ENCODE measurements at places on chromosomes 3 and 15.
A peak's percentile ranks its signal among the peaks of the same experiment; 100 is the strongest.

- DNase-seq = no peak
Measured at GRCh38 chr3:24622138-24622537, 127.5 kb upstream of the THRB start.

GRCh38 chr3:13263770-13264467 is 156.2 kb downstream of the NUP210 start:
- no peak for DNase-seq

DNA sequence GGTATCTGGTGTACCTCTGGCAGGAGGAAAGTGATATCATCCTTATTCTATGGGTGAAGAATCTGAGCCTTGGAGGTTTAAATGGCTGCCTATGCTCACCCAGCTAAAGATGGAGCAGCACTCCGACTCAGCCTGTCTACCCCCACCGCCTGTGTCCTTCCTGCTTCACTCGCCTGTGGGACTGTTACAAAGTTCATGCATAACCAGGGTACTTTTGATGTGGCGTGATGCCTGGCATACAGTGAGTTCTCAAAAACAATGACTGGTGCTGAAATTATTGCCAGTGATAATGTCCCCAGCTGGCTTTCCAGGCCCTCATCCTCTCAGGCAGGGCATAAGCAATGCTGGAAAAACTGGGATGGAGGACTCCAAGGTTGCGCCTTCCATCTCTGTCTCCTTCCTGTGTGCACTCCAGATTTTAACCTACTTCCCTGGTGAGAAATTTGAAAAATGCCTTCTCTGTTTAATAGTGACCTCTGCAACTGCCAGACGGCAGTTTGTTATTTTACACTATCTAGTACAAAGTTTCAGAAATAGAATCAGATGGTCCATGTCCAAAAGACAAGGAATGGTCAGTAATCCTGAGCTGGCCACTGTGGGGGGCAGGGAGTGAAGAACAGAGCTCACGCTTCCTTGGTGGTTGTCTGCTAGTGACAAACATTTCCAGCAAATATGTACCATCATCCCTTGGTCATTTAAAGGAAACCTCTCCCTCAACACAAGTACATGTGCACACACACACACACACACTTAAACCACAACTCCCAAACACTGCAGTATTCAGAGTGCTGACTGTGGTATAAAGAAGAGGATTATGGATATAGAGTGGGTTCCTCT is 86.5 kb upstream of the NMNAT3 start:
- no peak for DNase-seq

DNA sequence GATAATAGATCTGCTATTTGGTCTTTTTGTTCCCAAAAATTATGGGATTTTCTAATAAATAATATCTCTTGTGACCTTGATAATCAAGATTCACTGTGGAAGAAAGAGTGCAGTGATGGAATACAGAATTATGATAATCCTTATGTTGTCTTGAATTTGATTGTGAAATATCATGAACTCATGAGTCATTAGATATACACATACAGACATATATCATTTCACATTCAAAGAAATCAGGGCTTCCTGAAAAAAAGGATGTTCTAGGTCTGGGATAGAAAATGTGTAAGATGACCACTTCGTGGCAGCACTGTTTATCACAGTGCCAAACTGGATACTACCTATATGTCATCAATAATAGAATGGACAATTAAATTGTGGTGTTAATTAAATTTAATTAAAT is 97.7 kb downstream of the DPH6 start:
- DNase-seq = no peak

DNA sequence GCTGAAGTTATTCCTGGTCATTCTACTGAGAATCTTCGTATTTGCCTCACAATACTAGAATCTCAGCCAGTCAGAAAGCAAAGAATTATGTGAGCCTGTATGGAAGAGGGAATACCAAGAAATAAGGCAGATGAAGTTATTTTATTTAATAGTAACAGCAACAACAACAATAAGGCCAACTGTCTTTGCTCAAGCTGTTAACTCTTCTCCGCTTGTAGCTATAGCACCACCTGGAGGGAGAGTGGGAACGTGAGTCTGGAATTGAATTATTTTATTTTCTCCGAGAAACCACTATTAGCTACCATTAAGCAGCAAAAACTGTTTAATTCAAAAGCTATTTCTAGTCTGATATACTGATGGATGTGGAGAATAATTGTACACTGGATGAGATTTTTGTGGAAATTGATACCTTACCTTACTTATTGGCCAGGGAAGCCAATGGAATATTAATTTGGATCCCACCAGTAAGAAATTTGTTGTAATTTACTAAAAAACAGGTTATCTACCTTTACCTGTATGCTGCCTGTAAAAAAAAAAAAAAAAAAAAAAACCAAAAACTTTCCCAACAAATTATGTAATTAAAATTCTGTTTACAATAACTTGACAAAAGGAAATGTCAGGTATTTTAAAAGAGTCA is 50.1 kb downstream of the CALML4 start:
- peak; percentile 21 for DNase-seq

GRCh38 chr3:154872074-154872473 is 208.0 kb upstream of the MME start:
- no peak for DNase-seq

DNA sequence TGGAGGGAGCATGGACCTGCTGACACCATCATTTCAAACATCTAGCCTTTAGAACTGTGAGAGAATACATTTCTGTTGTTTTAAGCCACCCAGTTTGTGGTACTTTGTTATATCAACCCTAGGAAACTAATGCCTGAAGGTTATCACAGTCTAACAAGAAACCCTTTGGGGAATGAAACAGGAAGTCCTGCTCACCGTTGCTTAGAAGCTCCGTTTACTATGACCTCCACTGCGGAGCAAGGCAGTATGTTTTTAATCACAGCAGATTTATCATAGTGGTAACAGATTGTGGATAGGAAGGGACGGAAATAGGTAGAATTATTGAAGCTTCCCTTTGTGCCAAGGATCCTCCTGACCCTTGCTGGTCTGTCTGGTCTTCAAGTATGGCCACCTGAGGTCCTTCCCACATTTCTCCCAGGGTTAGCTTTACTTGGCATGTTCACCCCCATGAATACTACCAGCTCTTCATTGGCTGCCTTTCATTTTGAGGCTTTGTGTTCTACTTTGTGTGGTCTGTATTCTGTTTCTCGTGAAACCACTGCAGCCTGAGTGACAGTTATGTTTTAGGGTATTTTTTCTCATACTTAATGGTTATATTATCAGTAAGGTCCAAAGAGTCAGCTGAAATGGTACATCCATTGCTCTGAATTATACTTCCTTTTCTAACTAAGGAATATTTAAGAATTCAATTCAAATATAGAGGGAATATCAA is 201.6 kb downstream of the CHST2 start:
- no peak for DNase-seq

DNA sequence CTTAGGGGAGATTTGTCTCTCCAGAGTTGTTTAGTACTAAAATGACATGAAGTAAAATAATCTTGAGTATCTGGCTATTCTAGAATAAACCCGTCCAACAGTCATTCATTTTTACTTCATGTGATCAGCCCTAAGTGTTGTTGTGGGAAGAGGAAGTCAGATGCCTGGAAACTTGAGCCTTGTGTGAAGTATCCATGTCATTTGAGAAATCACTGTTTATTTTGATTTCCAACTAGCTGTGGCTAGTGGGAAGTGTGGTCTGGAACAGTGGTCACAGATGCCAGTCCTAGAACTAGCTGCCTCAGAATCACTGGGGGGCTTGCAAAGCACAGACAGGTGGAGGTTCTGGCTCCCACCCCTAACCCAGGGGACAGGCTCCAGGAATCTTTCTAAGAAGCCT is 77.7 kb upstream of the LIMD1 start:
- no peak for DNase-seq

- DNase-seq = no peak
Measured at GRCh38 chr15:38662033-38662802, 97.6 kb upstream of the RASGRP1 start.

GRCh38 chr3:195258449-195259153 is 12.4 kb downstream of the XXYLT1 start:
- no peak for DNase-seq

DNA sequence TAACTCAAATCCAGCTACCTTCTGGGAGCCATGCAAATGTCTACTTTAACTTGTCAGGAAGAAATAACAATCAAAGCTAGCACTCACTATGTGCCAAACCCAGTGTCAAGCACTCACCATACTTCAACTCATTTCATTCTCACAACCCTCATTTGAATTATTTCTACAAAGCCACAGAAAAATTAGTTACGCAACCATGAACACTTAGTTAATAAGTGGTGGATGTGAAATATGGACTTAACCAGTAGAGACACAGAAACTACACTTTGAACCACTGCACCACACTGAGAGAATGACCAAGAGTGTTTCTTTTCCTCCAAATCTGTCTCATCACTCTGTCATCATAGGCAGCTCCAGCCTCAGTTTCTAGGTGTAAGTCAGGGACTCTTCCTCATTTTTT is 91.0 kb upstream of the MBNL1 start:
- no peak for DNase-seq

GRCh38 chr3:148682997-148683396 is 14.7 kb upstream of the AGTR1 start:
- DNase-seq = no peak

DNA sequence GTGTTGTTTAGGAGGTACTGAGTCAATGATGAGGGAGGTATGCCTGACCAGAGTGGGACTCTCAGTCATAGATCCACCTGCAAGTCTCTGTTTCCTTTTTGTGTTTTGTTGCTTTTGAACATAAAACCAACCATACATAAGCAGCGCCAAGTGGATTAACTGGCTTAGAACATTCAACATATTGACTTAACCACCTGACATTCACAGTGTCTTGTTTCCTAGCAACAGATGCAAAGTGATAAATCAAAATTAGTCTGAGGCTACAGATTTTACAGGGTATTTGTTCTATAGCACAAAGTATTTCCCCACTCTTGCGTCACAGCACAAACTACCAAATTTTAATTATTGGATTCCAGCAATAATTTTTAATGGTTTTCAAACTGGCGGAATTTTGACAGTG is 283.8 kb downstream of the BBX start:
- no peak for DNase-seq

GRCh38 chr3:112308151-112308911 is 14.3 kb upstream of the SLC9C1 start:
- no peak for DNase-seq

DNA sequence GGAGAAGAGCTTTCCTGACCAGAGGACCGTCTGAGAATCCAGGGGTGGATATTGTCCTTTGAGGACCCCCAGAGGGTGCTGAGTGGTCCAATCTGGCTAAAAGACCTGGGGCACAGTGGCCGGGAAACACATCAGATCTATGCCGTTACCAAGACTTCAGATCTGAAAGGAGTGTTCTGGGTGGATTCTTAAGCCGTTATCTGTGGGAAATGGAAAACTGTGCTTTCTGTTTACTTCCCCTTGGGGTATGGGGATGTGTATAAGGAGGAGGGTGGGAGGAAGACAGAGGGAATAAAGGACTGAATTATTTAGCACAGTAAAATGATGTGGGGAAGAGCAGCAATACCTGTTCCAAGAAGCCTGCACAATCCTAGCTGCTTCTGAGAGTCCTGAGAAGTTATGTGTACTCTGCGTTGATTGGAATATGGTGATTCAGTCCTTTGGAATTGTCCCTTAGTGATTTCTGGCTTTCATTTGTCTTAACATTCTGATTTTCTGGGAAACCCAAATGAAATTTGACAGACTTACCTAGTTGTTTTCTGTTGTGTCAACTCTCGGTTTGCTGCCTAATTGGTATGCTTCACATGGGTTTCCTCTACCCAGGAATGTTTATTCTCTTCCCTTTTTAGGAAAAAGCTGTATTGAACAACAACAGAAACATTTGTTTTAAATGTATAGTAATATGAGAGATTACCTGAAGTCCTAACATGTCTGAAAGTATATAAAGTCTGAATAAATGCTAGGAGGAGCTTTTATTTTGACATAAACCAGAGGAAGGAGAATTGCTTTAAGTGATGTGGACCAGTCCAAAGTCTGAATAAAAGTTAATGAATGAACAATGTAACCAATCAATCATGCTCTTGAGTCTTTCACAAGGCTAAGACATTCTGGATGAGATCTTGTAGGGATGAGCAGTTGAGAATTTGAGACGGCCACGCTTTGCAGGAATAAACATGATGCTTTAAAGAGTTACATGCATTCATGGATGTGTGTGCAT is 427.1 kb upstream of the C2CD4B start:
- DNase-seq = no peak

- no peak for DNase-seq
Measured at GRCh38 chr3:44529927-44530326, 25.1 kb upstream of the ZKSCAN7 start.

- DNase-seq = no peak
Measured at GRCh38 chr3:102053375-102053989, 204.2 kb downstream of the NFKBIZ start.

- DNase-seq = no peak
Measured at GRCh38 chr3:177294221-177294620, 96.9 kb upstream of the TBL1XR1 start.

DNA sequence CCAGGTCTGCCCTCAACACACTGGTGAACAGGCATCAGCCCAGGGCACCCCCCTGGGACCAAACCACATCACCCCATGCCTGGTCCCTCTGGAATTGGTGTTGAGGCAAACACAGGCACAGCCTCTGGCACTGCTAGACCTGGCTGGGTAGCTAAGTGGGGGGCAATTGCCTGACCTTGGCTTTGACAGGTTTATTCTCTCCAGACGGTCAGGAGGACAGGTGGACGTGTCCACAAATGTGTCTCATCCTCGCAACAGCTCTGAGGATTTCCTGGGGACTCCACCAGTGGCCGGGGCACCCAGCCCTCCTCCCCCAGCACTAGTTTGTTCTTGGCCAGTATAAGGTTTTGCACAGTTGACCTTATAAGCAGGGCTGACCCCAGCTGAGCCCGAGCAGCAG is 31.3 kb downstream of the TKT start:
- no peak for DNase-seq

DNA sequence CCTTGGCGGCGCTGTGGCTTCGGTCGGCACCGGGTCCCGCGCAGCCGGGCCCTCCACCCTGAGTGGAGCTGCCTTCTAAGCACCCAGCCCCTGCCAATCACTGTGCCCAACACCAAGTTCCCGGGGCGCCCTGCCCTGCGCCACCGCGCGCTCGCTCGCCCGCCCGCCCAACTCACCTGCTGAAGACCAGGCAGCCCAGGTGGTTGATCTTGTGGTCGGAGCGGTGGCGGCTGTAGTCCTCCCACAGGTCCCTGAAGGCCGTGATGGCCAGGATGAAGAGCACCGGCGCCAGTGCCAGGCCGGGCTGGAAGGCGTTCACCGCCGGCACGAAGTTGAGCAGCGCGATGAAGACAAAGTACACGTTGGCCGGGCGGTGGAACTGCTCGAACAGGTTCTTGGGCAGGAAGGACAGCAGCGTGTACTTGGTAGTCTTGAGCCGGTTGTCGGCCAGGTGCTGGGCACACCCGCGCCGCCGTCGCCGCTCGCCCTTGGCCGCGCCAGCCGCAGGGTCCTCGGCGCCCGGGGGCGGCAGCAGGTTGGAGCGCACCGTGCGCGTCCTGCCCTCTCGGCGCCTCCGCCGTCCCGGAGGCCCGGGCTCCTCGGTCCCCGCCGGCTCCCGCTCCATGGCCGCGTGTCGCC is 536 bp downstream of the ATP10A start:
- peak; percentile 54 for DNase-seq

- no peak for DNase-seq
Measured at GRCh38 chr3:46958467-46959160, 17.9 kb downstream of the CCDC12 start.

All from stimulated activated naive CD8-positive, alpha-beta T cell treated with anti-CD3 and anti-CD28 coated beads, Interleukin-15, Interleukin-2, amounts not matched to agents 100 U/mL and 50 U/mL, for 24 hours (primary cell).